ENCODE measurements at places on chromosomes 11 and 22. TPM values are rescaled to one million over a fixed set of nuclear protein-coding genes. Genes with fewer than 3 reads are reported as not detected.

OR52N4 gene
- not detected for polyA plus RNA-seq

CHRNA10 gene
- polyA plus RNA-seq, result 0.87 TPM

C11orf16 gene
- polyA plus RNA-seq, result 0.89 TPM

TRIM49 gene
- not detected for polyA plus RNA-seq

KCNJ11 gene
- 0.23 TPM for polyA plus RNA-seq

SAA2 gene
- polyA plus RNA-seq, result not detected

MS4A1 gene
- polyA plus RNA-seq, result 2.4 TPM

CCDC116 gene
- 0.26 TPM for polyA plus RNA-seq

TBRG1 gene
- 41.4 TPM for polyA plus RNA-seq

BLID gene
- not detected for polyA plus RNA-seq

MPZL2 gene
- polyA plus RNA-seq, result 27.9 TPM

GGTLC3 gene
- polyA plus RNA-seq, result not detected

CCDC15 gene
- 4.4 TPM for polyA plus RNA-seq

MMP13 gene
- 0.13 TPM for polyA plus RNA-seq

SNX32 gene
- 2.5 TPM for polyA plus RNA-seq

OR52N5 gene
- polyA plus RNA-seq, result not detected

HPX gene
- 2.4 TPM for polyA plus RNA-seq

NXPE2 gene
- 0.41 TPM for polyA plus RNA-seq

KMT5B gene
- polyA plus RNA-seq, result 79.8 TPM

ADAMTS15 gene
- 41.4 TPM for polyA plus RNA-seq

HMOX1 gene
- polyA plus RNA-seq, result 31.0 TPM

SCGB2A2 gene
- not detected for polyA plus RNA-seq

ELF5 gene
- 0.89 TPM for polyA plus RNA-seq

OR52M1 gene
- not detected for polyA plus RNA-seq

LRRC32 gene
- polyA plus RNA-seq, result 70.3 TPM

WNT11 gene
- polyA plus RNA-seq, result 17.4 TPM

AASDHPPT gene
- 91.5 TPM for polyA plus RNA-seq

GPR152 gene
- polyA plus RNA-seq, result not detected

PHF21B gene
- polyA plus RNA-seq, result 6.9 TPM

PRR33 gene
- polyA plus RNA-seq, result 0.26 TPM

OR2D2 gene
- polyA plus RNA-seq, result not detected

POLR2F gene
- polyA plus RNA-seq, result 47.9 TPM

RFPL2 gene
- 0.20 TPM for polyA plus RNA-seq

BCR gene
- polyA plus RNA-seq, result 31.9 TPM

PIM3 gene
- polyA plus RNA-seq, result 26.2 TPM

SLC25A45 gene
- polyA plus RNA-seq, result 6.2 TPM

FIBIN gene
- 25.8 TPM for polyA plus RNA-seq

MYEOV gene
- 0.33 TPM for polyA plus RNA-seq

SLC22A9 gene
- polyA plus RNA-seq, result 0.11 TPM

FOLR1 gene
- 11.1 TPM for polyA plus RNA-seq

MADD gene
- 37.3 TPM for polyA plus RNA-seq

PLAAT5 gene
- 0.64 TPM for polyA plus RNA-seq

LRRC10B gene
- 1.2 TPM for polyA plus RNA-seq

Measured in left renal pelvis (tissue), 4 donors.